ENCODE measurements at places on chromosomes 5 and 9.

- no peak for DNase-seq
Measured at GRCh38 chr5:76401801-76402250, 1.3 kb upstream of the IQGAP2 start.

DNA sequence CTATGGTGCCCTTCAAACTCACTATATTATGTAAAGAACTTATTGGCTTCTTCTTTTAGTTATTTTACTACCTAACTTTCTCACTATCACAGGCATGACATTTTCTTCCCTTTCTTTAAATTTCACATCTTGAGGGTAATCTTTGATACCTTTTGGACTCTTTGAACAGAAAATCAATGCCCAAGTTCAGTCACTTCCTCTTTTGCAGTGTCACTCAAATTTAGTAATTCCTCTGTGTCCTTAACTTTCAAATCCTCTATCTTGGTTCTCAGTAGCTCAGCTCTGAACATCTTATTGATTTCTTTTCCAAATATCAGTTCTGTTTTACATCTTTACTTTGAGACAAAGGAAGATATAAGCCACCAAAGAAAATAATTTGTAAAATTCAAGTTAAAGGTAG, 25.5 kb downstream of the CNTLN start:
- DNase-seq: no peak

GRCh38 chr5:81749561-81750307, 1.2 kb downstream of the SSBP2 start:
- DNase-seq: no peak

DNA sequence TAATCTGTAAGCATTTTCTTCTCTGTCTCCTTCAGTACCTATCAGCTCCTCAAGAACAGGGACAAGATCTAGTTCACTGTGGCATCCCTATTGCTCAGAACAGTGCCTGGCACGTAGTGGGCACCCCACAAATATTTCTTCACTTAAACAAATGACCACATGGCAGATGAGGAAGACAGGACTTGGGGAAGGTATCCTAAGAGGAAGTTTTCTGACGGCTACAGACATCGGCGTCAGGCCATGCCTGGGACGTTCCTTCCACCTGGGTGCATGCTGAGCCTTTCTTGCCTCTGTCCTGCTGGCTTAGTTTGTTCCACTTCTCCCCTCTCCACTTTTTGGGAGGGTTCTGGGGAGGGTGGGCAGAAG, 60.2 kb downstream of the NEURL1B start:
- no peak for DNase-seq

DNA sequence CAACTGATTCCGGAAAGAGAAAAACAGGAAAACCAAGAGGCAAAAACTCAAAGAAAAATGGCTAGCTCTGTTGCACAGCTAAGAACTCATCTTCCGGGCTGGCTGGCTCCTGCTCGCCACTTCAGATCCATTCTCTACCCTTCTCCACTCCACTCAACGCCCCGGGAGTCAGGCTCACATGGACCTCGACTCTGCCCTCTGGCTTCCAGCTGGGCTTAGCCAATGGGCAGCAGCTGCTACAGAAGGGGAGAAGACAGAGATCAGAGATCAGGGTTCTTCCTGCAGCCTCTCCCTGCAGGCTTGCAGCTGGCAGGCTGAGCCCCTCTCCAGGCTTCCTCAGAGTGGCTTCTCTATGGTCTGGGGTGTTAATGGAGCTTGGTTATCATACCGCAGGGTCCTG, 187.5 kb downstream of the MED10 start:
- no peak for DNase-seq

DNA sequence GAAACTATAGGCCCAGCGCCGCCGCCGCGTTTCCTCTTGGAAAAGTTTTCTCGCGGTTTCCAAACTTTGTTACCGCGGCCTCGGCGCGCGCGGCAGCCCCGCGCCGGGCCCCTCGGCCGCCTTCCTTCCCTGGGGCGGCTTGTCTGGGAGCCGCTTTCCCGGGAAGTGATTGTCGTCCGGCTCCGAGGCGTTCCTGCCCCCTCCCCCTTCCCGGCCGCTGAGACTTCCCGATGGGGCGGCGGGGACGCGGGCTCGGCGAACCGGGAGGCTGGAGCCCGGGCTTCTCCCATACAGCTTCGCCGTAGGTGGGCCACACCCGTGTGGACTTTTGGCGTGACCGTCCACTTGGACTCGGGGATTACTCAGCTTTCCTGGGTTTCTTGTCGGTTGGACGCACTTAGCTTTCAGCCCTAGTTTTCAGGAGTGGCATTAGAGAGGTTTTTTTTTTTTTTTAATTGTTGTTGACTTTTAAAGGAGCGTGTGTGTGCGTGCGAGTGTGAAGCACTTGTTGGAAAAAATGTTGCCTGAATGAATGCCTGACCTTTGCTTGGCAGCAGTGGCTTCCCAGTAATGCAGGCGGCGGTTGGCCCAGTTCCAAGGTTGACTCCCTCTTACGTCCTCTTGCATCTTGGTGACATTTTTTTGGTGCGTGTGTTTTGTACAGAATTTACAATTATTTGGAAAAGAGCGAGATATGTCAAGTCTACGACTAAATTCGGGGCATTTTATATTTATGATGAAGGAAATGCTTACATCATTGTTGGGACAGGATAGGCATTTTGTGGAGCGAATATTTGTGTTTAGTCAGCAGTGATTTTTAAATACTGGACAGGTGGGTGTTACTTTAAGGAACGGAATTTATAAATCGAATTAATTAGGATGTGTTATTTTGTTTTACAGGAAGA, 821 bp downstream of the CTNNA1 start:
- DNase-seq: peak; percentile 24

- no peak for DNase-seq
Measured at GRCh38 chr5:31106691-31107090, 86.8 kb upstream of the CDH6 start.

GRCh38 chr5:76953551-76954382, 922 bp downstream of the CRHBP start:
- DNase-seq: no peak

DNA sequence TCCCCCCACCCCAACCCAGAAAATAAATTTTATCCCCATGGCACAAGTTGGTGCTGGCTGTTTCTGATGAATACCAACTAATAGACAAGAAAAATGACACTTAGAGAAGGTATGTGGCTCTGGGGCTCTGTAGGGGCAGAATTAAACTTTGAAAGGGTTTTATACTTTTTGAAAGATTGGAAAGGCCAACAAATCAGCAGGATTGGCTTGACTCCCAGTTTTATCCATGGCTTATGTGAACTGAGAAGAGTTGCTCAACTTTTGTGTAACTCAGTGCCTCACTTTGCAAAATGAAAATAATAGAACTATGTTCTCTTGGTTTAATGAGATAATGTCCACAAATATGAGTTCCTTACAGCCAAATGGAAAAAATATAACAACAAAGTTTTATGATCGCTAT, 288.9 kb upstream of the KIF2A start:
- no peak for DNase-seq

DNA sequence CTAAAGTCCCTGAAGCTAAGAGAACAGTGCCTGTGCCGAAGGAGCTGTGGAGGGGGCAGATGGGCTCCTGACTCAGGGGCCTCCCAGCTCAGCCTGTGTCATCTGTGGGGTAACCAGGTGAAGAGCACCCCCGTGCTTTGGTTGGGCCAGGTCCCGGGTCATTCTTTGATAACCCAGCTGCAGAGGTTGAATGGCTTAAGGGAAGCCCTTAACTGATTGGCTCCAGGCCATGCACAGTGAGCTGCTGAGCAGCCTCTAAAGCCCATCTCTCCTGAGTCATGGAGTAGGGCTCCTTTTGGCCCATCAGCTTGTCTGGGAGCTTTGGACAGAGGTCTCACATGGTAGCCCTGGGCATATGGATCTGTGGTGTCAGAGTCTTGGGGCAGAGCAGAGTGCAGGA, 28.7 kb downstream of the COL27A1 start:
- no peak for DNase-seq

DNA sequence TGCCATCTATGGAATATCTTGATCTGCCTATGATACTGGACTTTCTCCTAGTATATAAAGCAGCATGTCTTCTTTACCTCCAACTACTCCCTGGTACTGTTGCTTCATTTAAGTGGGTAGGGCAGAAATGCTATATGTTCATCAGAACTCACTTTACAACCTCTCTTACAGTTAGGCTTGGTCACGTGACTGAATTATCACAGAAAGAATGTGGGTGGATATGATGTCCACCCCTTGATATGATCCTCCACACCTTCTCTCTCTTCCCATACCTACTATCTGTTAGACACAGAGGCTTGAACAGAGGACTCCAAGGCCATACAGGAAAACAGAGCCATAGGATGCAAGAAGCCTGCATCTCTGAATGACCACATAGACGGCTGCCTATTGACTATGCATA, 19.8 kb downstream of the CRHBP start:
- no peak for DNase-seq

GRCh38 chr9:69140123-69140735, 33.8 kb upstream of the TJP2 start:
- no peak for DNase-seq

GRCh38 chr5:148809781-148810524, 16.5 kb upstream of the ADRB2 start:
- DNase-seq: no peak

All from DMS79 (cell line).